ENCODE measurements at places on chromosomes 13 and 19.
A peak's percentile ranks its signal among the peaks of the same experiment; 100 is the strongest.

DNA sequence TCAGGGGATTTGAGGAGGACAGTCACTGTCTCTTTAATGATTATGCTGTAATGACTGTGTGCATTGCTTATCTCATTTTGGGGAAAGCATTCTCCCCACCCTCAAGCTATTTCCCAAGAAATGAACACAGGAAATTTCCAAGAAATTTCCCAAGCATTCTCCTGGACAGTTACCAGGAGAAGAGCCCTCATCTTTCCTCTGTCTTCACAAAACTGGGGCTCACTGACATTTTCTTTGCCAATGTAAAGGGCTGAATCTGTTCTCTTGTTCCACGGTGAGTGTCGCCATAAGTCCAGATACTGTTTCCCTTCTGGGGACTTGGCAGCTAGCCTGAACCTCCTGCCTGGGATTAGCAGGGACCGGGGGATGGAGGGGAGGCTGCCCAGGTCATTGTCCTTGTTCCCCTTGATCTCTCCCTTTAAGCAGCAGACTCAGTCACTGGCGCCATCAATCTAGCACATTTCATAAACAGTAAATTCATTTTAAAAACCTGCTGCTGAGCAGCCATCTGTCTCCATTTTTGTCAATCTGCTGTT is 172.8 kb downstream of the DNAJC15 start:
- no peak for DNase-seq

- DNase-seq, result no peak
Measured at GRCh38 chr19:17794731-17795494, at the start of gene B3GNT3. Gene B3GNT3 (plus strand): TSS chr19:17795138. CDS start chr19:17807808, 12,670 bp downstream.

- no peak for DNase-seq
Measured at GRCh38 chr19:38674388-38675171, 27.1 kb downstream of the ACTN4 start.

DNA sequence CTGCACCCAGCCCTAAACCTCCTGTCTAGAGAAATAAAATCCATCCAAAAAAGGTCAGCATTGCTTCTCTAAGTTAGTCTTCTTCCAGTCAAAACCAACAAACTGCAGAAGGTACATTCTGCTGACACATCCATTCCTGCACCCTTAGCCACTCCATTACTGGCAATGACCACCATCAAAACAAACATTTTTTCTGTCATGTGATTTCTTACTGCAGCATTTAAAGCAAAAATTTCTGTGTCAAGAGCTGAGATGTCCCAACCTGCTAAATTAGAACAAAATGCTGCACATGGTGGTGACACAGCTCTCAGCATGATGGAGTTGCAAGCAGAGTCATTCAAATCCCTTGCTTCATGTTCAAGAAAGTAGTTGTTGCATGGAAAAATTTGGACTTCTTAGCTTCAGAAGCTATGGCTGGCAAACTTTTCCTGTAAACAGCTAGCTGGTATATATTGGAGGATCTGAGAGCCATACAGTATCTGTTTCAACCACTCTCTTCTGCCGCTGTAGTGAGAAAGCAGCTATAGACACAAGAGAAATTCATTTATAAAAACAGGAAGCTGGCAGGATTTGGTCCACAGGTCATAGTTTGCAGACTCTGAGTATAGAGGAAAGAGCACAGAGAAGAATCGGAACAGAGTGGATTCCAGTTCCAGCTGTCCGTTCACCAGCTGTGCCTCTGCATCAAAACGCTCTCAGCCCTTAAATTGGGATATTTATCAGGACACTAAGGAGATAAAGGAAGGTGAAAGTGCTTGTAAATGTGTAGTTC is 17.4 kb downstream of the RUBCNL start:
- DNase-seq, result no peak

DNA sequence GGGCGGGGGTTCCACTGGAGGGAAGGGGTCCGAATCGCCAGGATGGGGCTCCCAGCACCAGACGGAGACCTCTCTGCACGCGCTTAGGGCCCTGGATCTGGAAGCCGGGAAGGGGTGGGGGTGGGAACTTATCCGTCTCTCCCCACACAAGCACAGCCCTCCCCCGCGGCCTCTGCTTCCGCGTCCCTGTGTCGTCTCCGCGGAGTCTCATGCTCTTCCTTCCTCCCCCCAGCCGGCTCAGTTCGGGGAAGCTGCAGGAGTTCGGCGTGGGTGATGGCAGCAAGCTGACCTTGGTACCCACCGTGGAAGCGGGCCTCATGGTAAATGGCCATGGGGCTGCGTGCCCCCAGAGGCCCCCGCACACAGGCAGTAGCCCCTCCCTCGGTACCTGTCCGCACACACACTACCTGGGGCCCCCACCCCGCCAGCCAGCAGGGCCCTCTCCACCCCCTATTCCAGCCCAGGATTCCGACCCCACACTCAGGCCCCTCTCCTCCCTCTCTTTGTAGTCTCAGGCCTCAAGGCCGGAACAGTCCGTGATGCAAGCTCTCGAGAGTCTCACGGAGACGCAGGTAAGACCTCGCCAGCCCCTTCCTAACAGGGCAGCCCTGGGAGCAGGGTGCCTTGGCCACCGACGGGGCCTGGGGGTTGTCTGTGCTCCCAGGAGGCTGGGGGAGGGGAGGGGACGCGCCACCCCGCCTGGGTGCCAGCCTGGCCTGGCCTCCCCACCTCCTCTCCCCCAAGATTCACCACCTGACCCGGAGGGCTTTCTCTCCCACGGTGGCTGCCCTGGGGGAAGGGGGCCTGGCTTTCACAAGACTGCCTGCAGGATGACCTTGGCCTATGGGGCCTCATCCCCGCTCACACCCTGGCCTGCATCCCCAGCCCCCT is 3.2 kb downstream of the MIDN start:
- peak; percentile 81 for DNase-seq

DNA sequence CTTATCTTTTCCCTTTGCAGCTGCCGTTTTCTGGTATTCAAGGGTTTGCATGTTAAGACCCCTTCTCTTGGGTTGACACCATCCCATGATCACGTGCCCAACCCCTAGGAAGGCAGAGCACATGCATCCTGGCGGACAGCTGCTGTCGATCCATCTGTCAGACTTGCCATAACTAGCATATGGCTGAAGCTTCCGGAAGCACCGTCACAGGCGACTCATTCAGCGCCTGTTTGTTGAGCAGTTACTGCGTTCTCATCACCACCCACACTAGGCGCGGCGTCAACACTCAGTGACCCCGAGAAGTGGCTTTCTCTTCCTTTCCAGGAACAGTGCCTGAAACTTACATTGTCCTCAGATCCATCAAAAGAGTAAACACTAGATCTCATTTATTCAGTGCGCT is 93.6 kb downstream of the SOX1 start:
- DNase-seq, result no peak

DNA sequence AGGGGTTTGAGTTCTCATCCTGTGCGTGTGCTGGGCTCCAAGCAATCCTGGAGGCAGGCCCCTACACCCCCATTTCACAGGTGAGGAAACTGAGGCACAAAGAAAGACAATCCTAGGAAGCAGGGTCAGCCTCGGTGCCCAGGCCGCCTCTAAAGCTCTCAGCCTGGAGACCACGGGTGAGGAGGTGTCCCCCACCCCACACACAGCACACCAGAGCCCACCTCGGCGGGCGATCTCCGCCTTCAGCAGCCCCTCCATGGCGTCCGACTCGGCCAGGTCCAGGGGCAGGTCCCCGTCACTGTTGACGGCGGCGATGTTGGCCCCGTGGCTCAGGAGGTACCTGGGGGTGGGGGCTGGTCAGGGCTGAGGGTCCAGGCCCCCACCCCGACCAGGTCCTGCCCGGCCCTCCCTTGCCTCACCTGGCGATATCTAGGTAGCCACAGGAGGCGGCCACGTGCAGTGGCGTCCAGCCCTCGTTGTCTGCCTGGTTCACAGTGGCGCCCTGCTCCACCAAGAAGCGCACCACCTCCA is 5.1 kb downstream of the PPP1R12C start:
- DNase-seq, result no peak
